ENCODE measurements at places on chromosomes 3 and 15.

- no peak overlapping the region for H3K4me3 ChIP-seq
- no peak for DNase-seq
- H3K4me1 ChIP-seq = no peaks in the 10 kb centered on the region
These were observed 108.3 kb upstream of the ETV5 start for GRCh38 chr3:186216900-186217819.

- no peak overlapping the region for H3K4me3 ChIP-seq
- H3K27me3 ChIP-seq = no peaks in the 10 kb centered on the region
- no peak for DNase-seq
- no peaks in the 10 kb centered on the region for H3K36me3 ChIP-seq
- H3K4me1 ChIP-seq = no peaks in the 10 kb centered on the region
- no peak overlapping the region for H3K27ac ChIP-seq
These were observed 20.5 kb downstream of the RBP2 start for GRCh38 chr3:139455855-139456254.

DNA sequence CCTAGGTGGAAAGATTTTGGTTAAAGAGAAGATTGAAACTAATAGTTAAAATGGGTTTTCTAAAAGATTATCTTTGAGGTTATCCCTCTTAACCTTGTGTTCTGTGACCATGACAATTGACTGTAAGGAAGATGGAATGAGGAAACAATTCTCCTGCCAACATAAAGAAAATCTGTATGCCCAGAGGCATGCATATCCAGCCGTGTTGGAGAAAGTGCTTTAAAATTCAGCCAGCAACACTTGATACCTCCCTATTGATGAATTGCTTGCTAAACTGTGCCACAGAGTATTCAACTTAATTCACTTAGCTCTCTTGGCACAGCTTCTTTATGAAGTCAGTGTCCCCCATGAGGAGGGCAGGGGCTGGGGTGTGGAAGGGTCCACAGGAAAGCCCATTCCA, 203.5 kb downstream of the UBE2E2 start:
- H3K27me3 ChIP-seq = peaks cover 7% of the 10 kb centered on the region
- no peak overlapping the region for H3K27ac ChIP-seq
- H3K4me1 ChIP-seq = no peaks in the 10 kb centered on the region
- no peak for DNase-seq

GRCh38 chr3:38610436-38610835, 39.1 kb downstream of the SCN5A start:
- H3K4me1 ChIP-seq = no peaks in the 10 kb centered on the region
- H3K4me3 ChIP-seq = no peak overlapping the region
- DNase-seq = no peak
- peaks cover 39% of the 10 kb centered on the region for H3K27me3 ChIP-seq
- no peak overlapping the region for H3K27ac ChIP-seq

- peaks cover 4% of the 10 kb centered on the region for H3K36me3 ChIP-seq
- peaks cover 80% of the 10 kb centered on the region for H3K4me1 ChIP-seq
- H3K27me3 ChIP-seq = no peaks in the 10 kb centered on the region
- H3K27ac ChIP-seq = peak overlapping the region; percentile 96
- H3K4me3 ChIP-seq = peak overlapping the region; percentile 76
These were observed 41.7 kb downstream of the CCR3 start for GRCh38 chr3:46283881-46284450.

- no peak overlapping the region for H3K27ac ChIP-seq
- no peaks in the 10 kb centered on the region for H3K36me3 ChIP-seq
- no peaks in the 10 kb centered on the region for H3K4me1 ChIP-seq
These were observed 10.3 kb upstream of the SLCO2A1 start for GRCh38 chr3:134040066-134040465.

DNA sequence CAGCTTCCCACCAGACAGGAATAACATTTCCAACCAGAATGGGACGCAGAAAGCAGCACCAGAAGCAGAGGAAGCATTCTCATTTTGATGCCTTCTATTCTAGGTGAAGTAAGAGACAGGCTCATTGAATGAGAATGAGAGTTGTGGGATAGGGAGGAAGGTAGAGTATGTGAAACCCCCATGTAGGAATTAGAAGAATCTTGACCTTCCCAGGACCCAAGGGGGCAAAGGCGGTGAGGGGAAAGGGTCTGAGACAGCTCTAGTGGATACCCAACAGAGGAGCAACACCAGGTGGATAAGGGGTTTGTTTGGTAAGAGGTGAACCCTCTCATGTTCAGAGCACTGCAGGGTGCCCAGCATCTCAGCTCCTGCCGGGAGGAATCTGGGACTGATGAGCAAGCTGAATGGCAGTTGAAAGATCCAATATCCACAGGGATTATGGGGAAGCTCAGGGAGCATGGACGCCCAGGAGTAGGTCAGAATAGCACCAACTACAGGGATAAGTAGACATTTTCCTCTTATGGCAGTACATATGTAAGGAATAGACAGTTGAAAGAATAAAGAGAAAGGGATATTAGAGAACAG, 77.0 kb downstream of the PLCL2 start:
- H3K36me3 ChIP-seq = peaks cover 2% of the 10 kb centered on the region
- H3K4me1 ChIP-seq = peaks cover 31% of the 10 kb centered on the region
- H3K4me3 ChIP-seq = no peak overlapping the region

DNA sequence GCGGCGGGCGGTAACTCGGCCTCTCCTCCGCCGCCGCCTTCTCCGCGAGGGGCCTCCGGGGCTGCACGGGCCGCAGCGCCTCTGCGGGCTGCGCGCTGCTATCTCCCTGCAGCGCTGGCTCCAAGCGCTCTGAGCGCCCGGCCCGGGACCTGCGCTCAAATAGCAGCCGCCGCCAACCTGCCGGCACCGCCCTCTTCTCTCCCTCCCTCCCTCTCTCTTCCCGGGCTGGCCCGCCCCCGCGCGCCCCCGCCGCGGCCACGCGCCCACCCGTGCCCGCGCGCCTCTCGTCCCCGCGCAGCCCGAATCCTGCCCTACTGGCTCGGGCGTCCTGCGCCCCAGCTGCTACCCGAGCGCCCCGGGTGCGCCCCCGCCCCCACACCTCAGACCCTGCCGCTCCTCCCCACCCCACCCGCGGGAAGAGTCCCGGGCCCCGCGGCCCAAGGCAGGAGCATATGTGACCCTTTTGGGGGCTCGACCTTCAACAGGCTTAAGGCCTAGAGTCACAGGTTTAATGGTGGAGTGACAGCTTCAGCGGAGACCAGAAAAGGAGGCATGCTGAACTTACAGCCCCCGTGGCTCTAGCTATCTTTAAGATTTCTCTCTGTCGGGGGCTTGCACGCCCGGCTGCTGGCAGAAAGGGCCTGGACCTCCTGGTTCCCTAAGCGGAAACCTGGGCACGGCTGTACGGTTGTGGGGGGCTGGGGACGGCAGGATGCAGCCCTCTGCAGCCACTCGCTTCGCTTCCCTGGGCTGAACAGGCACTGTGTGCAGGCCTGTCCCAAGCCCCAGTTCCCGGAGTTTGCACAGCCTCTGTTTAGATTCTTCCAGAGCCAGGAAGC, at the start of gene CACNA2D2:
TSS of gene CACNA2D2 (minus strand) at position 131 of the 839 bp plus-strand sequence. CDS start 211 bp downstream, outside the sequence.
- peaks cover 5% of the 10 kb centered on the region for H3K27me3 ChIP-seq
- H3K4me3 ChIP-seq = peak within 1 kb of the TSS; percentile 85
- peaks cover 19% of the 10 kb centered on the region for H3K36me3 ChIP-seq
- peak within 1 kb of the TSS; percentile 52 for H3K27ac ChIP-seq
- DNase-seq = peak; percentile 78

GRCh38 chr3:123877466-123877865, 6.7 kb downstream of the MYLK start:
- H3K36me3 ChIP-seq = no peaks in the 10 kb centered on the region
- no peak overlapping the region for H3K27ac ChIP-seq
- H3K27me3 ChIP-seq = peaks cover 55% of the 10 kb centered on the region
- H3K4me1 ChIP-seq = no peaks in the 10 kb centered on the region
- no peak overlapping the region for H3K4me3 ChIP-seq
- DNase-seq = no peak

- H3K27ac ChIP-seq = peak overlapping the region; percentile 33
- peaks cover 27% of the 10 kb centered on the region for H3K36me3 ChIP-seq
- H3K4me3 ChIP-seq = no peak overlapping the region
- H3K27me3 ChIP-seq = no peaks in the 10 kb centered on the region
- H3K4me1 ChIP-seq = no peaks in the 10 kb centered on the region
These were observed 61.1 kb downstream of the GRIP2 start for GRCh38 chr3:14478956-14479550.

DNA sequence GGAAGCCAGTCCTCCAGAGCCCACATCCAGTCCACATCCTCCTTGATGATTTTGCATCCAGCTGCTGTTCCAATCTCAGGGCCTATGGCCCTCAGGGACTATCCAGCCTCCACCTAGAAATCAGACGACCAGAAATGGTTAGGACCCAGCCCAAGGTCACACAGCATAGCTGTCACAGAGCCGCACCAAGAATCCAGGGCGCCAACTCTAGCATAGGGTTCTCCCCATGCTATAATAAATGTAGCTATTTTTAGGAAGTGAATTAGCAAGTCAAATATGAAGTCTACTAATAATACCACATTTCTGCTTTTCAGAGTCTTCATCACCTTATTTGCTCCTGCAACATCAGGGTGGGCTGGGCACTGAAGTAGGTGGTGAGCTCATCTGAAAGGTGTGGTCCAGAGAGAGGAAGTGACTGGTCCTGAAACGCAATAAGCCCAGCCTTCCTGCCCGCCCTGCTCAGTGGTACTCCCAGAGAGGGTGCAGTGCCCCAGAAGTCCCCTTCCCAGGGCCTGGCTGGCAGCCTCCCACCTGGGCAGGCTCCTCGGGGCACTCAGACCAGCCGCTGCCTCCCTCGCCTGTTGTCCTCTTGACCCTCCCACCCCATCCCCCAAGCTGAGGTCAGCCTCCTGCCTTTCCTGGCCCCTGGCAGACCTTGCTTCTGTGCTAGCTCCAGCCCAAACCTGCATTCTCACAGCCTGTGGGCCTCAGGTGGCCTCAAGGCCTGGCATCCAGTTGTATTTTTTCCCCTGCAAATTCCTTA, 17.6 kb upstream of the CYP11A1 start:
- peaks cover 12% of the 10 kb centered on the region for H3K27me3 ChIP-seq
- no peak overlapping the region for H3K4me3 ChIP-seq
- H3K36me3 ChIP-seq = no peaks in the 10 kb centered on the region
- peaks cover 25% of the 10 kb centered on the region for H3K4me1 ChIP-seq
- H3K27ac ChIP-seq = peak overlapping the region; percentile 96

DNA sequence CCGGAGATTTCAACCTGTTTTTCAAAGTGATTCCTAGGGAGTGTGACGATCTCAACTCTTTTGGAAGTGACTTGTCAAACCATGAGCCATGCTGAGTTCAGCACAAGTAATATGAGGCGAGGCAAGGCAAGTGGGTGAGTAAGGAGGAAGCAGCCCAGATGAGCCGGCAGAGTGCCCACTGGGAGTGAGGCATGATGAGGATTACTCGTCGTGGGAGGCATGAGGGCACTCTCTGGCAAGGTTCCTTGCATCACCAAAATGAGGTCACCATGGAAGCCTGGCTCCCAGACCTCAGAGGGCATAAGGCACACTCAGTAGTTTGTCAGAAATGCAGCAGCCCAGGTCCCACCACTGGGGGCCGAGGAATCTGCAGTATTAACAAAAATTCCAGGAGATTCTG, 636.1 kb downstream of the MAGI1 start:
- H3K27ac ChIP-seq = no peak overlapping the region
- H3K4me3 ChIP-seq = no peak overlapping the region
- H3K27me3 ChIP-seq = no peaks in the 10 kb centered on the region
- no peaks in the 10 kb centered on the region for H3K4me1 ChIP-seq
- no peaks in the 10 kb centered on the region for H3K36me3 ChIP-seq

DNA sequence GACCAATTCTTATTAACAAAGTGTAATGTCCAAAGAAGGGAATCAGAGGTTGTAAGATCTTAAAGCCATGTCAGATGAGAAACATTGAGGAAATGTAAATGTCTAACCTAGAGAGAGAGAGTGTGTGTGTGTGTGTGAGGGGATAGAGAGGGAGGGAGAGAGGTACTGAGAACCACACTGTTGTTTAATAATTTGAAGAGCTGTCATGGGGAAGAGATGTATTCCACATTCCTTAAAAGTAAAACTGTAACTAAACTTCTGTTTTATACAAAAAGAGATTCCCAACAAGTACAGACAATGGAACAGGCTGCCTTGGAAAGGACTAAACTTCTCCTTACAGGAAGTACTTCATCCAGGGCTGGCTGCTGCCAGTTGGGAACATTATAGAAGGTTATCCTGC, 68.9 kb upstream of the BOC start:
- H3K4me1 ChIP-seq = no peaks in the 10 kb centered on the region
- peaks cover 40% of the 10 kb centered on the region for H3K27me3 ChIP-seq
- no peak for DNase-seq

- H3K27me3 ChIP-seq = peaks cover 8% of the 10 kb centered on the region
- no peak overlapping the region for H3K4me3 ChIP-seq
- H3K4me1 ChIP-seq = peaks cover 5% of the 10 kb centered on the region
- no peak for DNase-seq
- H3K27ac ChIP-seq = no peak overlapping the region
These were observed 41.5 kb downstream of the ADGRG7 start for GRCh38 chr3:100650651-100651619.

DNA sequence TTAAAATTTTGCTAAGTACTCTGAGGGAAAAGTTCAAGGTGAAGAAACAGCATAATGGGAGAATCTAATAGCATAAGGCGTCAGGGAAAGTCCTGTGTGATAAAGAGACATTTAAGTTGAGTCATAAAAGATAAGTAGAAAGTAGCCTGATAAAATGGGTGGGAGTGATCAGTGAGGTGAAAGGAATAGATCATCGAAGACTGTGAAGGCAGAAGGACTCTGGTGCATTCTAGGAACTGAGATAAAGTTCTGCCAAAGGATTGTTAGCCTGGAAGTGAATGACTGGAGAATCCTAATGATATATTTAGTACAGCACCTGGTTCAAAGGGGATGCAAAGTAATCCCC, 149.9 kb downstream of the CFAP20DC start:
- DNase-seq = no peak
- H3K4me3 ChIP-seq = no peak overlapping the region
- no peaks in the 10 kb centered on the region for H3K27me3 ChIP-seq
- no peaks in the 10 kb centered on the region for H3K36me3 ChIP-seq
- peaks cover 3% of the 10 kb centered on the region for H3K4me1 ChIP-seq

DNA sequence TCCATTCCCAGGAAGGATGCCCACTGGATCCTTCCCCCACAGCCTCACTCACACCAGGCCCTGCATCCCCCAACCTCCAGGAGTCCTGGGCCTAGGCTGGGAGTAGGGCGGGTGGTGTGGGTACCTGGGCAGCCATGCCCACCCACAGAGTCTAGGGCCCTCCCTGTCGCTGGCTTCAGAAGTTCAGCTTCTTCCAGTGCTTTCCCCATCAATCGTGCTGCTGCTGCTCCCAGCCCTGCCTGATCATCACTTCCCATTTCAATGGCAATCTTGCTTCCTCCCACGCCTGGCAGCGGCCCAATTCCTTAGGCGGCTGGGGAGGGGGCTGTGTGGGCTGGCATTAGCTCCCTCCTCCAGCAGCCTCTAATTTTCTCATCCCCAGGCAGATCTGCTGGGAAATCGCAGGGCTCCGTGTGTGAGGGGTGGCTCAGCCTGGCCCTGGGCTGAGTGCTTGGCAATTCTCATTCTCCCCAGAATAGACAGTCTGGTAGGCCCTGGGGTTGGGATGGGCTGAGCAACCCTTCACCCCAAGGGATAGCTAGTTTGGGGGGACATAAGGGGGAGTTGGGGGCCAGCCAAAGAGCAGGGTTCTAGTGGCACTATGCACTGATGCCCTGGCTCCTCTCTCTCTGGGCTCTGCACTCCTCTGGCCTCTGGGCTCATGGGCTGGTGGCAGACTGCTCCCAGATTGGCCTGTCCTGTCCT, 66.4 kb downstream of the SCN5A start:
- no peak overlapping the region for H3K27ac ChIP-seq
- H3K4me3 ChIP-seq = no peak overlapping the region
- H3K4me1 ChIP-seq = no peaks in the 10 kb centered on the region
- peaks cover 10% of the 10 kb centered on the region for H3K27me3 ChIP-seq
- DNase-seq = no peak
- H3K36me3 ChIP-seq = no peaks in the 10 kb centered on the region

- no peaks in the 10 kb centered on the region for H3K4me1 ChIP-seq
- H3K27me3 ChIP-seq = peaks cover 6% of the 10 kb centered on the region
- no peak overlapping the region for H3K4me3 ChIP-seq
- no peak for DNase-seq
- H3K36me3 ChIP-seq = peaks cover 6% of the 10 kb centered on the region
- no peak overlapping the region for H3K27ac ChIP-seq
These were observed 35.8 kb downstream of the NIPA2 start for GRCh38 chr15:22874256-22874655.
